ENCODE measurements at places on chromosomes 7 and 10.

- no peak overlapping the region for H3K27ac ChIP-seq
- H3K4me1 ChIP-seq = no peaks in the 10 kb centered on the region
- H3K27me3 ChIP-seq = peaks cover 1% of the 10 kb centered on the region
- no peaks in the 10 kb centered on the region for H3K36me3 ChIP-seq
- H3K4me3 ChIP-seq = no peak overlapping the region
- peak; percentile 66 for DNase-seq
Observed at GRCh38 chr10:7525314-7526016, 114.6 kb upstream of the SFMBT2 start.

DNA sequence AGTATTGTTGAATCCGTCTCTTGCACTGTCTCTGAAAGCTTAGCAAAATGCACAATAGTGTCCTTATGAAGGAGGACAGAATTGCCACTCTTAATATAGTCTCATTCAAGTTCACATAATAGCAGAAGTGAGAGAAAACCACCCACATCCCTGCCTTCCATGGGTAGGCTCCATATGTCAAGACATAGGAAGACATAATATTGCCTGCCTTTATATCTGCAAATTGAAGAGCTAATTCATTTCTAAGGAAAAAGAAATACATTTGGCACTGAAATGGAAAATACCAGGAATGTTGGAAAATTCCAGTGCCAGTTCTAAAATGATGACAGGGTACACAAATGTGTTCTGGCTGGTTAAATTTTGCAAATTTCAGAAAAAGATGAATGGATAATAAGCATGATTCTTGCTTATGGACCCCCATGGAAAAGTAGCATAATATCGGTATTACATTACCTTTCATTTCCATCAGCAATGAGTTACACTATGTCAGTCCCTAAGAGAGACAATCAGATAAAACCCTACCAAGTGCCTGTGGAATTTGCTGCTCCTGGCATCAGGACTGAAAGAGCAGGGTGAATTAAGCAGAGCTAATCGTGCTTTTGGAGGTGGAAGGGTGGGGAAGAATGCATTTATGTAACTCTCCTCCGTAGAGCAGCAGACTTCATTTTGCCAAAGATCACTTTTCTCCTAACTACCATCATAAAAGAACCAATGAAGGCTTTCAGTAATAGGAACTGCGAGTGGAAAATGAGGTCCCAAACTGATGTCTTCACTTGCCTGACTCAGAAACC, 312.6 kb downstream of the FGFR2 start:
- H3K27me3 ChIP-seq = no peaks in the 10 kb centered on the region
- no peak for DNase-seq
- no peak overlapping the region for H3K4me3 ChIP-seq
- H3K27ac ChIP-seq = no peak overlapping the region

- no peaks in the 10 kb centered on the region for H3K27me3 ChIP-seq
- no peaks in the 10 kb centered on the region for H3K36me3 ChIP-seq
- no peak for DNase-seq
- H3K4me3 ChIP-seq = no peak overlapping the region
- H3K27ac ChIP-seq = no peak overlapping the region
- H3K4me1 ChIP-seq = peaks cover 4% of the 10 kb centered on the region
Observed at GRCh38 chr7:105675934-105676371, 94.7 kb upstream of the EFCAB10 start.

- no peaks in the 10 kb centered on the region for H3K4me1 ChIP-seq
- H3K27ac ChIP-seq = no peak overlapping the region
- DNase-seq = no peak
- no peaks in the 10 kb centered on the region for H3K36me3 ChIP-seq
- H3K4me3 ChIP-seq = no peak overlapping the region
- no peaks in the 10 kb centered on the region for H3K27me3 ChIP-seq
Observed at GRCh38 chr10:129718548-129719414, 245.3 kb downstream of the EBF3 start.

GRCh38 chr7:27950123-27950522, 210.2 kb downstream of the TAX1BP1 start:
- H3K4me1 ChIP-seq = no peaks in the 10 kb centered on the region
- H3K4me3 ChIP-seq = no peak overlapping the region
- H3K36me3 ChIP-seq = no peaks in the 10 kb centered on the region
- H3K27me3 ChIP-seq = no peaks in the 10 kb centered on the region
- no peak overlapping the region for H3K27ac ChIP-seq
- DNase-seq = no peak

DNA sequence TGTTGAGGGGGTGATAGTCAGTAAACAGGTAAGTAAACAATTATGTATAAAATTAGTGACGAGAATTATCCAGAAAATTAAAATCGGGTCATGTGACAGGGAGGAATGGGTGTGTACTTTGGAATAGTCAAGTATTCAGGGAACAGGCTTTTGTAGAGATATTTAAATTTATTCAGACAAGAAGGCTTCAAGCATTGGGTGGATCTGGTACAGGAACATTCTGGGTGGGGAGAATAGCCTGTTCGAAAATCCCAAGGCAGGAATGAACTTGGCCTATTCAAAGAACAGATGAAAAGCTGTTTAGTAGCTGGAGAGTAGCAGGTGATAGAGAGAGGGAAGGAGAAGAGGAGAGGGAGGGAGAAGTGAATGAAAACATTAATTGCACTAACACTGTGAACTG, 448.9 kb upstream of the FZD8 start:
- H3K27me3 ChIP-seq = no peaks in the 10 kb centered on the region
- H3K36me3 ChIP-seq = no peaks in the 10 kb centered on the region
- H3K27ac ChIP-seq = no peak overlapping the region
- DNase-seq = no peak

- no peak for DNase-seq
- H3K4me3 ChIP-seq = no peak overlapping the region
- H3K36me3 ChIP-seq = peaks cover 16% of the 10 kb centered on the region
- no peak overlapping the region for H3K27ac ChIP-seq
- no peaks in the 10 kb centered on the region for H3K4me1 ChIP-seq
Observed at GRCh38 chr7:128869944-128870285, 7.3 kb downstream of the ATP6V1F start.
